Stimulated activated CD8-positive, alpha-beta memory T cell treated with anti-CD3 and anti-CD28 coated beads, Interleukin-4, amount 100 ng/mL, for 48 hours (primary cell): ENCODE measurements at places on chromosomes 12 and 14.

DNA sequence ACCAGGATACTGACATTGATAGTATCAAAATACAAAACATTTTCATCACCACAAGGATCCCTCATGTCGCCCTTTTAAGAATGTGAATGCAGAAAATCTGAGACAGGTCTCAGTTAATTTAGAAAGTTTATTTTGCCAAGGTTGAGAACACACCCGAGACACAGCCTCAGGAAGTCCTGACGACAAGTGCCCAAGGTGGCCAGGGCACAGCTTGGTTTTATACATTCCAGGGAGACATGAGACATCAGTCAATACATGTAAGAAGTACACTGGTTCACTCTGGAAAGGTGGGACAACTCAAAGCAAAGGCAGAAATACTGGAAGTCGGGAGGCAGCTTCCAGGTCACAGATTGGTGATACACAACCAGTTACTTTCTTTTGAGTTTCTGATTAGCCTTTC is 235.2 kb upstream of the KRR1 start:
- no peak for DNase-seq

- no peak for DNase-seq
Measured at GRCh38 chr12:3836641-3837040, 36.6 kb downstream of the PARP11 start.

DNA sequence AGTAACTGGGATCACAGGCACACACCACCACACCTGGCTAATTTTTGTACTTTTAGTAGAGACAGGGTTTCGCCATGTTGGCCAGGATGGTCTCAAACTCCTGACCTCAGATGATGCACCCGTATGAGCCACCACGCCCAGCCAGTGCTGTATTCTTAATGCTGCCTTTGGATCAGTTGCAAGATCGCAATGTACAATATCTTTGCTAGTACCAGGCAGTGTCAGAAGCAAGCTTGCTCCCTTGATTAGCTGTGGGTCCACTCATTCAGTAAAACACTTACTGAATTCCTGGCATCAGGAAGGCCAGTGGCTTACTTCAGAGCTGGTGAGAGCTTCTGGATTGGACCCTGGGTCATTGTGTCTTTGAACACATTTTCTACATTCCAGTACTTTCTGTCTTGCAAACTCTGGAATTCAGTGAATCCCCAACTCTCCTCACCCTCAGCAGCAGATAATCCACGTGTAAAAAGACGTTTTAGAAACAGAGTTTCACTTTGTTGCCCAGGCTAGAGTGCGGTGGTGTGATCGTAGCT is 1183.7 kb downstream of the AACS start:
- no peak for DNase-seq

GRCh38 chr14:21264025-21264801 is 5.0 kb downstream of the HNRNPC start:
- DNase-seq, result no peak

- DNase-seq, result no peak
Measured at GRCh38 chr14:63249092-63249491, 44.8 kb downstream of the RHOJ start.

DNA sequence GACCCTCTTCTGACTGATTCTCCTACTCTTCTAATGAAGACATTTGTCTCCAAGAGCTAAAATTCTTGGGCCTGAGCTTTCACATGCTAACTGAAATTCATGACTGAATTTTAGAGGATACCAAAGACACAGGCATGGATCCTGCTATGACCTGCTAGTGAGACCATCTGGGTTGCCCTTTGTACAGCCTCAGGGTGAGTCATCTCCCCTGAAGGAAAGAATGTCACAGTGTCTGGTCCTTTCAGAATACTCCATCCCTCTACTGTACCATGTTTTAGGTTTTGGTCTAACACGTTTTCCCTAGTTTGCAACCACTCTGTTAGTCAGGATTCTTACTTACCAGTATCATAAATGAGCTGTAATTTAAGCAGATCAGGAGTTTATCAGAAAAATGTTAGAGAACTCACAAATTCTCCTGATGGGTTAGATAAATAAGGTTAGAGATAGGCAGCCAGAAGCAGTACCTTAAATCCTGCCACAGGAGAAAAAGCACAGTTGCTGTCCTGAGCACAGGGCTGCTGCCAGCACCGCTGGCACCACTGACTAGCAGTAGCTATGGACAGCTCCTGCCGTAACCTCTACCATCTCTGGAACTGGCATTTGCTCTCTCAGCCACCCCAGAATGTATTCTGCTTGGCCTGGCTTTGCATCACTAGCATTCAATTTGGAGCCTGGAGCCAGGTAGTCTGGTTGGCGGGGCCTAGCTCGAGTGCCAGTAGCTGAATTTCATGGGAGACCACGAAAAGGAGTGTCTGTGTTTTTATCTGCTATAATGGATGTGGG is 127.6 kb downstream of the ANO6 start:
- DNase-seq, result no peak

DNA sequence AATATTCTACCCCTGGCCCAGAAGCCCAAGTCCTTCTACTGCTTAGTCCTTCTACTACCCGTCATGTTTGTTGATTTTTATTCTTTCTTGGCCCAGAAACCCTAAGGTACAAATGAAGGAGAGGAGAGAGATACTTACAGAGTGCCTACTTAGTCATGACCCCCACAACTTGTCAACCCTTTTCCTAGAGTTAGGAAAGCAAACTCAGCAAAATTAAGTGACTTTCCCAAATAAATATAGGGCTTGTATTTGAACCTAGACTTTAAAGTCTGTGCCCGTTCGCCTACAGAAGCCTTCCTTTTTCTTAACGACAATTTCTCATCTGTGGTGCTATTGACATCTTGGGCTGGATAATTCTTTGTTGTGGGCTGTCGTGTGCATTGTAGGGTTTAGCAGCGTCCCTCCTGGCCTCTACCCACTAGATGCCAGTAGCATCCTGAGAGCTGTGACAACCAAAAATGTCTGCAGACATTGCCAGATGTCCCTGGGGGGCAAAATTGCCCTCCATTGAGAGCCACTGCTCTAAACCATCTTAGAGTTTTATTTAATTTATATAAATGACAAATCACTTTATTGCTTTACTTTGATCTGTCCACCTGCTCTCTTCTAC is 82.3 kb downstream of the FIGNL2 start:
- DNase-seq, result no peak

DNA sequence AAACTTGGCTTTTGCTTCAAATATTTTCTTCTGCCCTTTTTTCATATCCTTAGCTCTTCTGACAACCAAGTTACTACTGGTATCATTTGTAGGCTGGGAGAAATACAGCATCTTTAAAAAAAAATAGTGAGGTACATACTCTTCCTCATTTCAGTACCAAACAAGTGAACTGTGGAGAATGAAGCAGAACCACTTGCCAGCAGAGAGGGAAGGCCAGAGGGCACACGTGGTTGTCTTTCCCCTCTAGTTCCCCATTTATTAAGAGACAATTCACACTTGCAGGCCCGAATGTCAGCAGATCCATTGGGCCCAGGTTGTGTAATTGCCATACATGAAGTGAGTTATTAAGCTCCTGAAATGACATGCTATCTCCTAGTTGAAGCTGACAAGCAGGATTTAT is 3.2 kb downstream of the SUSD6 start:
- DNase-seq, result no peak

- peak; percentile 80 for DNase-seq
Measured at GRCh38 chr12:54216797-54217661, 28.2 kb upstream of the SMUG1 start.

DNA sequence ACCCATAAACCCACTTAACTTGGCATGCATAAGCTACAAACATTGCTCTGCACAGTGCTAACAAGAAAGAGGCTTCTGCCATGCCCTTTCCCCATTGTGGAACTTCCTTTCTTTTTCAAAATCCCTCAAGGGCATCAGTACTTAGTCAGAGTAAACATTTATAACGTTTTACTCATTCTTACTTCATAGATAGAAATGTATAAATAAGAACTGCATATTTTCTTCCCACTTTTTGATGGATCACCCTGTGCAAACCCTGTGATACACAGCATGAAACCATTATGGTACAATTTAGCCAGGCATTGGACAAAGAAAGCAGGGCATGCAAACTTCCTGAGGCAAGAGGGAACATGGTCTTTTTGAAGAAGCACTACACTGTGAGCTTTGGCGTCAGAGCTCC is 113.8 kb upstream of the FOXG1 start:
- DNase-seq, result no peak

DNA sequence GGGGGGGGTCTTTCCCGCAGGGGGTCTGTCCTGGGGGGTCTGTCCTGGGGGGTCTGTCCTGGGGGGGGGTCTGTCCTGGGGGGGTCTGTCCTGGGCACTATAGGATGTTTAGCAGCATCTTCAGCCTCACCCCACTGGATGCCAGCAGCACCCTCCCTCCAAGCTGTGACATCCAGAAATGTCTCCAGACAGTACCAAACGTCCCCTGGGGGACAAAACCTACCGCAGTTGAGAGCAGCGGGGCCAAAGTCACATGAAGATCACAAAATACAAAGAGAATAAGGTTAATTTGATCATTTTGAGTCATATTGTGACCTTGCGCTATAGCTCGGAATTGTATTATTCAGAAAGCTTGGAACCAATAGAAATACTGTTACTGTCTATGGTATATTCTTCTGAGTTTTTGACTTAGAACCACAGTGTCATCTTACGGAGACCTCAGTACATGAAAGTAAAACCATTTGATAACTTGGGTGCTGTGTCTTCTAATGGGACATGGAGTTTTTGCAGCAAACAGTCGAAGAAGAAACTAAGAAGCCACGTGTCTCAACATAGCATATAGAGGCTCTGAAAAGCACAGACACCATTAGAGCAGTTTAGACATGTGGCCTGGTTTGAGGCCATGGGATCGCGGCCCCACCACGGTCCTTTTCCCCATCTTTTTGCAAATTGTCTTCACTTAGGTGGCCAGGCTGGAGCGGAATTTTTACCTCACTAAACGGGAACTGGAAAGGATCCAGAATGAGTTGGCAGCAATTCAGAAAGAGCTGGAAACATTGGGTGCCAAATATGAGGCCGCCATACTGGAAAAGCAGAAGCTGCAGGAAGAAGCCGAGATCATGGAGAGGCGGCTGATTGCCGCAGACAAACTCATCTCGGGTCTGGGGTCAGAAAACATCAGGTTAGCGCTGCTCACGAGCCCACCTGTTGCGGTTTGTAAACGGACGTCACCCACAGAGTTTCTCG is 59.9 kb downstream of the CCDC92 start:
- DNase-seq, result no peak

DNA sequence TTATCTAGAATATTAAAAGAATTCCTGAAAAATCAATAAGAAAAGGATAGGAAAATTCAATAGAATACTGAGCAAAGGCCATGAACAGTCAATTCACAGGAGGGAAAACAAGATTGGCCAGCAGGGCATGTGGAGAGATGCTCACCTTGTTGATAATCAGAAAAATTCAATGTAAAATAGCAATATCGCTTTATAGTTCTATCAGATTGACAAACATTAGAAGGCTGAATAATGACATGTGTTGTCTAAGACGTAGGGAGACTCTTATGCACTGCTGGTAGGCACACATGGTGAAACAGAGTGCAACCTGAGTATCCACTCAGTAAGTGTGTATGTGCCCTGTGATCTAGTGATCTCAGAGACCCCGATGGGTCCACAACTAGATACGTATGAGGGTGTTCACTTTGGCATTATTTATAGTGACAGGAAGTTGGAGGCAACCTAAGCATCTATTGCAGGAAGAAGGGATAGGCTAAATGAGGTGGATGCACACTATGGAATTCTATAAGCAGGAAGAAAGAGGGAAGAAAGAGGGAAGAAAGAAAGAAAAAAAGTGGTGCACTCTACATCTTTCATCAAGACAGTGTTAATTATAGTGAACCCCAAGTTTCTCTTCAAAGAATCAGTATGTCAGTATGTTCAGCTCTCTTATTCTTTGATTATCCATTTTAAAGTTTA is 3.8 kb upstream of the ANKRD33 start:
- DNase-seq, result no peak

GRCh38 chr12:120856980-120857379 is 47.2 kb downstream of the SPPL3 start:
- DNase-seq, result no peak

DNA sequence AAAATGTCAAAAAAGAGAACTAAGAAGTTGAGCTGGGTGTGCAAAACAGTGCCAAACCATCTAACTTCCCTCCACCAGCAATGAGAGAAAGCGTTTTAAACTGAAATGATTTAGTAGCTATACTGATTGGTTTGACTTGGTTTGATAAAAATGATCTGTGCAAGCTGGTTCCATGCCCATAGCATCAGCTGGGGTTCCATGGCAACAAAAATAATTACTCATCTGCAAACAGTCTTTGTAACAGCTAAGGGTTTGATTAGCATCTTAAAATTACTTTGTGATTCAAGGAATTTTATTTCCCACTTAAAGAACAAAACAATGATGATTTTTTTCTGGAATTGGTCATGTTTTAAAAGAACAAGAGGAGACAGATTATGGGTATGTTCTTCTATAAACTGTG is 15.0 kb upstream of the BICD1 start:
- DNase-seq, result no peak

- no peak for DNase-seq
Measured at GRCh38 chr12:130161261-130162243, 712 bp upstream of the FZD10 start.

GRCh38 chr12:92719674-92720073 is 16.9 kb downstream of the PLEKHG7 start:
- no peak for DNase-seq

GRCh38 chr12:123004287-123004686 is 23.8 kb downstream of the ARL6IP4 start:
- no peak for DNase-seq

DNA sequence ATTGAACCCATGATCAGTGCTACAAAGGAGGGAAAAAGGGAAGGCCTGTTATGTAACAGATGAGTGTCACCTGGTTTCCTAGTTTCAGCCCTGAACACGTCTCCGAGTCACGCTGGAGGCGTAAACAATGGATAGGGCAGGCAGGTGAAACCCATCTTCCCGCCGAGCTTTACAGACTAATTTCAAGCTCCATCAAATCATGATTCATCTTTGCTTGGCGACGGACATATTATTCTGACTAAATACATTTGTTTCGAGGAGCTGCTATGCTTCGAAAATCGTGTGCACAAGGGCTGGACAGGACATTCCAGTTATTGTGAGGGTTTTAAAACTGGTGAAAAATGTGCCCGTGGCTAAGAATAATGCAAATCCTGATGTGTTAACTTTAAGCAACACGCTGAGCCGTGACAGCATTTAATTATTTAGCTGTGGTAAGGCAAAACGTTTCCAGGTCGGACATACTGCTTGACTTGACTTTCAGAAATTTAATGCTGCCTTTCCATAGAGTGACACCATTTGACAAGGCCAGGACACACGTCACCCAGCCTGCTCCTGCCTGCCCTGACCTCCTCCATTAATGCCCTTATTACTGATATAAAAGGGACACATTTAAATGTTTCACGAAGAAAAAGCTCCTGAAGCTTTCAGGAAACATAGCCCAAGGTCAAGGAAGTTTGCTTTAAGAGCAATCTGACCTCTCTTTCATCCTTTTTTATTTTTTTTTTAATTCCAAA is 1203.5 kb upstream of the TMEM132C start:
- DNase-seq, result no peak
